ENCODE measurements at places on chromosomes 4 and X.

- DNase-seq: no peak
These were observed 159.6 kb upstream of the CTSO start for GRCh38 chr4:156113138-156113765.

- no peak for DNase-seq
These were observed 80.3 kb downstream of the GPC4 start for GRCh38 chrX:133335027-133335426.

- no peak for DNase-seq
These were observed 16.7 kb downstream of the OPHN1 start for GRCh38 chrX:68416592-68416991.

DNA sequence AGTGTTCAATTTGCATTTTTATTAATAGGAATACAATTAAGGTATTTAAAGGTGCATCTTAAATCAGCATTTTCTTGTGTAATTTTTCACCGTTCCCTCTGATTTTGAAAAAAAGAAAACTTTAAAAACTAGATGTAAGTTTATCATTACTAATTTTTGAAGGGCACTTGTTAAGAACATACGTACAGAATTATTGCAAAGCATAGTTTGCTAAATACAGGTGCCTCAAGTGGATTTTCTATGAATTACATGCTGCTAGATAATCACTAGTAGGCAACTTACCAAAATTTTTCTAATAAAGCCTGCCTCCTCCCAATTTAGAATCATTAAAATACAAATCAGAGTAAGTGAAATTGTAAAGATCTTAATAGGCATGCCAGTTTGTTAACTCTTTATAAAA is 8.5 kb downstream of the CNKSR2 start:
- DNase-seq: no peak
